ENCODE measurements at places on chromosomes 1 and 21.

- DNase-seq = no peak
Measured at GRCh38 chr1:240491796-240492195, 120.2 kb downstream of the GREM2 start.

DNA sequence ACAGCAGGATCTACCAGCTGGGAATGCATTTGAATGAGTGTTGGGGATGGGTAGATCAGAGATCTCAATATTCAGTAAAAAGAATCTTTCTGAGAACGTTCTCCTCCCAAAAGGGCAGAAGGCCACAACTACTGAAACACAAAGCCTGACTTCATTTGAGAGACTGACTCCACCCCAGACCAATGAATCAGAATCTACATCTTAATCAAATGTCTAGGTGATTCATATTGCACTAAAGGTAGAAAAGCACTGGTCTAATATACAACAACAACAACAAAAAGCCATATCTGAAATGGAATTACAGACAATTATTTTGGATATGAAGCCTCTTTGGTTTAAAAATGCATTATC, 123.9 kb downstream of the SMYD3 start:
- DNase-seq = no peak

- no peak for DNase-seq
Measured at GRCh38 chr21:41403331-41403730, 22.7 kb upstream of the MX1 start.

DNA sequence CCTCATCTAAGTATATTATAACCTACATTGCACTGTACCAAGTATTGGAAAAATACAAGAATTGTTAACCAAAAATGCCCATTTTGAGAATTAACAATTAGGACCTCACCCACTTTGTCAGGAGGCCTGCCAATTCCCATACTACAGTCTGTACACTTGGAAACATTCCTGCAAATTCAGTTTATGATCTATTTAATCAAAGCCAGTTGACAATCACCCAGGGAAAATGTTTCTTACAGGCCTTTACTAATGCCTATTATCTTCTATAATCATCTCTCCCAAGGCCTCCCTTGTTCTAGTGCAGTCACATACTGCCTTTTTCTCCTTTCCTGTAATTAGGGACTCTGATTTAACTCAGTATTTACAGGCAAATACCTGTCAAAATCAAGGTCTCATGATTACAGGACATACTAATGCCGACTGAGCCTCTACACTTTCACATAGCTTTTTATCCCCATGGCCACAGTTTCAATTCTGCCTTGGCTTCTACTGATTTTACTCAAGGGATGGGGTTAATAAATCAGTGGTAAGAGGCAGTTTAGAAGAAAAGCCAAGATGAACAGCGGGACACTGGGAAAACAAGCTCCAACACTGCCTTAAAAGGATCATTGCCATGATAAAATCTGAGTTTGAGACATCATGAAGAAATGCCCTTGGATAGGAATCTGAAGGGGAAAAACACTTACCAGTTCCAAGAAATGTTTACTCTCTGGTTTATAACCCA, 338.7 kb downstream of the VAV3 start:
- DNase-seq = no peak

- no peak for DNase-seq
Measured at GRCh38 chr1:41174170-41174569, 67.9 kb downstream of the SCMH1 start.

- peak; percentile 78 for DNase-seq
Measured at GRCh38 chr1:109399326-109399957, 1.7 kb upstream of the SORT1 start.

GRCh38 chr1:155981266-155982088, 3.1 kb upstream of the ARHGEF2 start:
- peak; percentile 47 for DNase-seq

DNA sequence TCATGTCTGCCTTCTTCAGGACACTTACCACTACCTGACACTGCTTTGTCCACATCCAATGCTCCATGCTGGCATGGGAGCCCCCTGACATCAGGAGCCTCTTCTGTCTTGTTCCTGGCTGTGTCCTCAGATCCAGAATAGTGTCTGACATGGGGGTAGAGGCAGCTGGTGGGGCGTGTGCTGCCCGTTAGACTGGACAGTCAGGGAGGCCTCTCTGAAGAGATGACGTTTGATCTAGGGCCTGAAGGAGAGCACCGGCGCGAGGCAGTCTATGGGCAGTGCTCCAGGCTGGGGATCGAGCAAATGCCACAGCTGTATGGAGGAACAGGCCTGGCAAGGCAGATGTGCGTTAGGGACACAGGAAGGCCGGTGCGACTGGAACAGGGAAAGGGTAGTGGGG, 16.6 kb downstream of the SLC9A1 start:
- no peak for DNase-seq

GRCh38 chr1:64114012-64114525, 89.4 kb upstream of the UBE2U start:
- no peak for DNase-seq

- DNase-seq = no peak
Measured at GRCh38 chr1:58896246-58897183, 112.7 kb upstream of the JUN start.

GRCh38 chr21:28247454-28248020, 745.1 kb downstream of the LTN1 start:
- no peak for DNase-seq

DNA sequence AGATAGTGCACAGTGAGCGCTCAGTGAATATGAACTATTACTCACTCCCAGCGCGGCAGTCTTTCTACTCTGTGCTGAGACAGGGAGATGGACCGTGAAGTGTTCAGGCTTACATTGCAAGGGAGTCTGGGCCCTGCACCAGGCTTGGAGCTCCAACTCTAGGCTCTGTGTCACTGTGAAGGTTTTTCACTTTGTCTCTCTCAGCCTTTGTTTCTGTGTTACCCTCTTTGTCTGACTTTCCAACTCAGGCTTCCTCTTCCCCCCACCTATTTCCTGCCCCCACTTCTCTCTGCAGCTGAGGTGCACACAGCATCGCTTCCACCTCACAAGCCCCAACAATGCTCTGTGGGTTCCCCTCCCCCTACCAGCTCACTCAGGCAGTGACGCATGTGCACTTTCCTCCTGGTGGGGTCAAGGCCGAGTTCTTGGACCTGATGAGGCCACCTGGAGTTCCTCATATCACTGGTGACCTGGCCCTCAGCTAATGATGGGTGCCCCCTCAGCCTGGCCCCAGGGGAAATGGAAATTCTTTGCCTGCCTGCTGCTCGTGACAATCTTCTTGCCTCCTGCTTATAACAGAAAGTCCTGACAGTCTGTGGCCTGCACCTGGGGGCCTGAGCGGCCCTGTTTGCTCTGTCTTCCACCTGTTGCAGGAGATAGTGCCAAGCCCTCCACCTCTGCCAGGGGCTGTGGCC, 1.1 kb upstream of the LCK start:
- DNase-seq = no peak

GRCh38 chr1:175198332-175198731, 5.8 kb upstream of the KIAA0040 start:
- DNase-seq = no peak

DNA sequence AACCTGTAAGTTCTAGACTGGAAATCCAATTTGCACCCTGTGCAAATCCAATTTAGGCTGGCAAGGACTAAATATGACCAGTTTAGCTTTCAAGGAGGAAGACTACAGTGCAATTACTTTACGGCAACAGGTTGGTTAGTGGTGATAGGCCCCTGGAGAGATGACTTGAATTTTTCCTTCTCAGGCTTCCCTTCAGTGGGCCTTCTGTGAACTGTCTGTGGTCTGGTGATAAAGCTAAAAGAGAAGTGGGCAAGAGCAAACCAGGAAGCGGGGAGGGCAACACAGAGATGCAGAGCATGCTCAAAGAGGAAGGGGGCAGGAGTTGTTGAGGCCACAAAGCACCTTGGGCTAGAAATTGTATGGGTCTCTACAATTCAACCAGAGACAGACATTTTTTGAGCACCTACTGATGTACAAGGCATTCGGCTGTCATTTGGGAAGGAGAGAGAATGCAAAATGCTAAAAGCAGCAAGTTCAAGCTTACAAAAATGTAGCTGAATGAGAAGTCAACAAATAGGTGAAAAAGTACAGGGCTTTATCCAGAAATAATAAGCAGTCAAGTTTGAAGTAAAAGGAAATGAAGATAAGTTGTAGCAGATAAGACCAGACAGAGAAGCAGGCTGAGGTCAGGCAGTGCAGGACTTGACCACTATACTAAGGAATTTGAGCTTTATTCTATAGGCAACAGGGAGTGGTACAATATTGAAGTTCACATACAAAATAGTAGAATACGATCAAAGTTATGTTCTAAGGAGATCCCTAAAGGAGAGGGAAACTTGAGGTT, 23.9 kb downstream of the INPP5B start:
- no peak for DNase-seq

DNA sequence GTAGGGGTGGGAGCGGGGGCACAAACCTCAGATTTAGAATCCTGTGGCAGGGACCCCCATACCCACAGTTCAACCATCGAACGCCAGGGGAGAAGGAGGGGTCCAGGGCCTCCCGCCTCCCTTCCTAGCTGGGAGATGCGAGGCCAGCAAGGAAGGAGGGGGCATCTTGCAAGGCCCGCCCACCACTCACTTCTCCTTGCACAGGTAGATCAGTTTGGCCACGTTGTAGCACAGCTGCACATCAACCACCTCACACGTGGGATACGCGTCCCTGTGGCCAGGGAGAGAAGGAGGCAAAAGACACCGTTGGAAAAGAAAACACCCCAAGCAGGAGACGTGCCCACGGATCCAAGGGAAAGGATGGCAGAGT, 19.6 kb downstream of the TMEM63A start:
- DNase-seq = no peak

- DNase-seq = no peak
Measured at GRCh38 chr1:234413990-234414389, 40.7 kb downstream of the COA6 start.

GRCh38 chr1:78718566-78718965, 68.9 kb downstream of the IFI44 start:
- no peak for DNase-seq

- no peak for DNase-seq
Measured at GRCh38 chr1:175641633-175642032, 101.8 kb downstream of the TNR start.

- DNase-seq = no peak
Measured at GRCh38 chr21:32966120-32966519, 59.6 kb upstream of the OLIG2 start.

DNA sequence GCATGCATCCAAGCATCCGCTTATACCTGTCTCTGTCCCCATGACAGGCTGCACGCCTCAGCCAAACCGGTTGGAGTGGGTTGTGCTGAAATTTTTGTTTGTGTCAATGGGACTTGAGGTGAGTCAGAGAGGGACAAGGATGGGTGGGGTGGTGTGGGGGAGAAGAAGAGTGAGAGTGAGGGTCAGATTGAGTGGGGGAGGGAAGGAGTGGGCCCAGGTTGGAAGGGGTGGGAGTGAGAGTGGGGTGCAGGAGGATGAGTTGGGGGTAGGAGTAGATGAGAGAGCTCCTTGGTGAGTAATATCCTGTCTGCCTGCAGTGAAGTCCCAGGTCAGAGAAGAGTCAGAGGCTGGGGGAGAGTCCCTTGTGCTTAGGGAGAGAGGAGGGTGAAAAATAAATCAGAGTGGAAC, 3.3 kb upstream of the NECTIN4 start:
- peak; percentile 40 for DNase-seq

GRCh38 chr1:230186003-230186863, 119.2 kb downstream of the GALNT2 start:
- DNase-seq = peak; percentile 54

DNA sequence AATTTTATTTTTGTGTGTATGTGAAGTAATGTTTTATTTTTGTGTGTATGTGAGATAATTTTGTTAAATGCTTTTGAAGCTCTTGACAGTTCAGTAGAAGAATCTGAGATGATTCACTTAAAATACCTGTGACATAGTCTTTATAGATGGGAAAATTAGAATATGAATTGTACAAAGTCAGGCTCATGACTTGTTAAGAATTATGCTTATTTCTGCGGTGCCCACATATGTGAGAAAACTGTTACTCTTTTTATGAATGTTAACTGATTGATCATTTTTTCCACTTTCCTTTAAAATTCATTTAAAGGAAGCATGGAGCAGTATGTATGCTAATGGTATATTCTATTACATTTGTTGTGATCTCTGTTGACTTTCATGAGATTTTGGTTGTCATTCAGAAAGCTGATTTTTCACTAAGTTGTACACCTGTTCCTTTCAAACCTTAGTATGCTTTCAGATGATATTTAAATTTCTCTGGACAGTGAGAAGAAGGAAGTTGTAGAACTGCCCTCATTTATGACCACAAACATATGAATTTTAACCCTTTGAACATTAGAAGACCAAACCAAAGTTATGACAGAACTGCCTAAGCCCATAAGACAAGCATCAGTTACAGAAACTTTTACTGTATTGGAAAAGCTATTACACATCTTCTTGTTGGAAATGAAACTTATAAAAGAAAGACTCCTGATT, 110.1 kb downstream of the POU2F1 start:
- DNase-seq = no peak

- no peak for DNase-seq
Measured at GRCh38 chr1:180197231-180197630, 32.8 kb upstream of the LHX4 start.
